ENCODE measurements at places on chromosomes 13 and 19. TPM values are rescaled to one million over a fixed set of nuclear protein-coding genes. Genes with fewer than 3 reads are reported as not detected.

Gene C1QTNF9B
- not detected for total RNA-seq

Gene RASAL3
- total RNA-seq = not detected

Gene MCF2L
- total RNA-seq = 18.7 TPM

DNA sequence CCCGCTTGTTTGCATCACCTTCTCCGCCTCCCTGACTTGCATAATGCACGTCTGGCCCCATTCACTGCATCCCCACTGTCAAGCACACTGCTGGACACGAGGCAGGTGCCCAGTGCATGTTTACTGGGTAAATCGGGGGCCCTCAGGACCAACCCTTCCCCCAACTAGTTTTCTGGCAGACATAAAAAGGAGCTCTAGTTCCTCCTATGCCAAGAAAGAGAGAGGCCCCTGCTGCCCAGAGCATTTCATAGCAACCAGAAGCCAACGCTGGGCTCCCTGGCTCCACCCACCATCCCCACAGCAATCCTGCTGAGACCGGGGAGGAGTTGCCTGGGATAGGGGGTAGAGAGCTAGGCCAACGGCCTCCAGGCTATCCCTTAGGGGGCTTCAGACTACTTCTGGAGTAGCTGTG, 23.2 kb downstream of the ANKRD27 start:
- no peak for DNase-seq

GRCh38 chr19:45900738-45901431, 1.5 kb downstream of the MYPOP start:
- no peak for DNase-seq

- no peak for DNase-seq
These were observed 11.8 kb downstream of the AP3D1 start for GRCh38 chr19:2139385-2140137.

GRCh38 chr19:58021541-58022282, 12.1 kb upstream of the ZSCAN1 start:
- peak; percentile 19 for DNase-seq

DNA sequence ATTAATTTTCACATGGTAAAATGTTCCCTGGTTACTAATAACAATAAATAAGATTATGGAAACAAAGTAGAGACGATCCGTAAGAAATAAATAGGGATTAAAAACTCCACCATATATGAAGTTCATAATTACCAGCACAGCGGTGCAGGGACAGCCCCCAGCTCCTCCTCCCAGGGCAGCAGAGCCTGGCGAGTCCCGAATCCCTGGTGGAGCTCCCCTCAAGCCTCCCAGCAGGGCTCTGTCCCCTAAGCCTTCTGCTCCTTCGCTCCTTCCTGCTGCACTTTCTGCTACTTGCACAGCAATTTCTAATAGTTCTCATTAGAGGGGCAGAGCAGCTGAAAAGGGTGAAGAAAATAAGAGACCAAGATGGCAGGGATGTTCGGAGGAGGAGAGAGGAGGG, 43.6 kb downstream of the RASA3 start:
- no peak for DNase-seq

- DNase-seq = no peak
These were observed 333.2 kb upstream of the ZNF507 start for GRCh38 chr19:32012206-32012605.

DNA sequence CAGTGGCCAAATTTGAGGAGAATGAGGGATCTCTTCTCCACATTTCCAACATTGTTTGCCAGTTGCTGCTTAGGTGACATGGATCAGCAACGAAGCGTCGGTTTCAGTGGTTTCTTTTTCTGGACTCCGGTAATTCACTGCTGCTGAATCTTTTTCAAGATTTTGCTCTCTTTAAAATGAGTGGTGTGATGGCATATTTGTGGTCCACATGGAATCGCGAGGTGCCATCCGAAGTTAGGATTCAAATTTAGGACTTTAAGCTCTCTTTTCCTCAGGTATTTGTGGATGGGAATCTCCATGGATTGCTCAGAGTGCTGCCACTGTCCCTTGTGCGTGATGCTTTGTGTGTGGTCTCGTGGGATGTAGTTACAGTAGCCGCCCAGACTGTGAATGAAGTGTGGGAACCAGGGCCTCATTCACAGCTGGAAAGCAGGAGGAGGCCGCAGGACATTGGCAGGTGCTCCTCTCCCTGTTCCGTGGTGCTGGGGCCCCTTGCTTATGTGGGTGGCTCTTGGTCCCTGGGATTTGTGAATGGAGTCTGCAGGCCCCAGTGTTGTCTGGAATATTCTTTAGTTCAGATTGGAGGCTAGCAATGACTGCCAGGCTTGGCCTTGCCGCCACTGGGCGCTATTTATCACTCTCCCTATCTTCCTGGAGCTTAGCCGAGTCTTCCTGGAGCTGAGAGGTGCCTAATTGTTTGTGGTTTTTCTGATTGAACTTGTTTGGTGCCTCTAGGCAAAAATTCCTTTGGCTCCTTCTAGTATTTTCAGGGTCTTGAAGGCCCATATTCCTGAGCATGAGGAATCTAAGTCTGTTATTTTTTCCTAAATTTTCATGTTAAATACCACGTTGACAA, 1.5 kb downstream of the ILF3 start:
- DNase-seq = peak; percentile 42

DNA sequence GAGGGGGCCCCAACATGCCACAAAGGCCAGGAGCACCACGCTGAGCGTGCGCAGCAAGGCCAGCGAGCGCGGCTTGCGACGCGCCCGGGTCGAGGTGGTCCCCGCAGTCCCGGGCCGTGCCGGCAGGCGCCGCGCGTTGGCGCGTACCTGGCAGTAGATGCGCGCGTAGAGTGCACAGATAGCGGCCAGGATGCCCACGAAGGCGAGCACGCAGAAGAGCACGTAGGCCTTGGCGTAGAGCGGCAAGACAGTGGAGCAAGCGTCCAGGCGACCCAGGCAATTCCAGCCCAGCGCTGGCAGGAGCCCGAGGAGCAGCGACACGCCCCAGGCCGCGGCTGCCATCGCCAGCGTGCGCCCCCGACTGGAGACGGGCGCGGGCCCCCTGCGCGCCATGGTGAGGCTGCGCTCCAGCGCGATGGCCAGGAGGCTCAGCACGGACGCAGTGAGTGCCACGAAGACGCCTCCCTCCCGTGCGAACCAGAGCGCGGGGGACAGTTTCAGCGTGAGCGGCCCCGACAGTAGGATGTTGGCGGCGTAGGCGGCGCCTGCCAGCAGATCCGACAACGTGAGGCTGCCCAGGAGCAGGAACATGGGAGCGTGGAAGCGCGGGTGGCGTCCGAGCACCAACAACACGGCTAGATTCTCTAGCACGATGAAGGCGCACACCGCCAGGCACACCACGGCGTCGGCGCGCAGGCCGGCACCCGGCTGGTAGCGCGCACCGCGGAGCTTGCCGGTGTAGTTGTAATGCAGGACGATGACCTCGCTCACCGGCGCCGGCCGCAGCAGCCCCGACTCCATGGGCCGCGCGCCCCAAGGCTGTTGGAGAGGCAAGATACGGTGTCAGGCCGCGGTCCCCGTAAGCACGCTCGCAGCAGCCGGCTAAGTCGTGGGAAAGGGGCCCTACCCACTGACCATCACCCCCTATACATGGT, 2.8 kb downstream of the S1PR5 start:
- DNase-seq = no peak

DNA sequence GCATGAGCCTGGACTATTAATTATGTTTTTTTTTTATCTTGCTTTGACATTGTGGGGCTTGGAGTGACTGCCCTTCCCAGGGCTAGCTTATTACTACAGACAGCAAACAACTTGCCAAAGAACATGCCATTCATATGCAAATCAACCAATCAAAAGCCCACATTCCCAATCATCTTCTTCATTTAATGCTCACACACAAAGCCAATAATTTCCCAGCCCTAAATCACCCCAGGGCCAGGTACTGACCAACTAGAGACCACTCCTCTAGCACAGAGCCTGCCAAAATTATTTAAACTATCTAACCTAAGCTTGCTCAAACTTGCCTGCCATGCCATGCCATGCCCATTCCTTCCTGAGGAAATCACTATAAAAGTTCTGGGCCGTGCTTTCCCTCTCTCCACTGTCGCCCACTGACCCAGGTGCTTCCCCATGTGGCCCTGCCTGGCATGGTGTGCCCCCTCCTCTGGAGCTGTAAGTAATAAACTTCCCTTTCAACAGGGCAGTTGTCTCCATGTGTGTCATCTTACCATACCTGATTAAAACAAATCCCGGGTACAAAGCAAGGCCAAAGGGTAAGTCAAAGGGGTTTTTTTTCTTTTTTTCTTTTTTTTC, 15.7 kb downstream of the PBX4 start:
- no peak for DNase-seq

GRCh38 chr13:73701160-73701559, 433.0 kb downstream of the KLF12 start:
- DNase-seq = no peak

GRCh38 chr13:113349491-113349890, 14.4 kb downstream of the GRTP1 start:
- no peak for DNase-seq

GRCh38 chr13:40589285-40590109, 76.9 kb downstream of the FOXO1 start:
- DNase-seq = peak; percentile 56

DNA sequence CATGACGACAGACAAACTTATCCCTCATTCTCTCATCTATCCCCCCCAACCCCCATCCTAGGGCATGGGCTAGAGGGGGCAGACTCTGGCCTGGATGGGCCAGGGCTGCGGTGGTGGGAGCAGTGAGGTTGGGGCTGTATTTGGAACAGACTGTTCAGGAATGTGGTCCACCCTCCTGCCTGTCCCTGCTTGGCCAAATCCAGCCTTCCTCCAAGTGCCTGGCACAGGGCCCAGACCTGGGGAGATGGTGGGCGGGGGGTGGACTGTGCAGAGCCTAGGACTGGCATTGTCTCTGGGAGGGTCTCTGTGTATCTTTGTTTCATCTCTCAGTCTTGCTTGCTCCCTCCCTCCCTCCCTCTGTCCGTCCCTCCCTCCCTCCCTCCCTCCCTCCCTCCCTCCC, 14.2 kb downstream of the EGLN2 start:
- DNase-seq = no peak

- peak; percentile 37 for DNase-seq
These were observed 82.5 kb downstream of the AKAP11 start for GRCh38 chr13:42354241-42355091.

DNA sequence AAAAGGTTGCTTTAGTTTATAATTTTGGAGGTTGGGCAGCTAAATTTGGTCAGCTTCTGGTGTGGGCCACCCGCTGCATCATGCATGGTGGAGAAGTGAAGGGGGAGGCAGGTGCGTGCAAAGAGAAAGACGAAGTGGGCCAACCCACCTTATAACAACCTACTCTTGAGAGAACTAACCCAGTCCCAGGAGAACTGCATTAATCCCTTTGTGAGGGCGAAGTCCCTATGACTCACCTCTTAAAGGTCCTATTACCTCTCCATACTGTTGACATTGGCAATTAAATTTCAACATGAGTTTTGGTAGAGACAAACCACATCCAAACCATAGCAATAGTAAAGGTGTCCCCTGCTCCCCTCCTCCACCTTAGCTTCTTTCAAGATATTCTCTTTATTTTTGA, 7.7 kb upstream of the FGF9 start:
- DNase-seq = peak; percentile 59
